Trophoblast cell (in vitro differentiated cells and primary cell): ENCODE measurements at places on chromosomes 1 and 21.

GRCh38 chr1:50454911-50455310 is 31.7 kb upstream of the DMRTA2 start:
- DNase-seq = no peak
- H3K4me1 ChIP-seq = no peaks in the 10 kb centered on the region
- H3K36me3 ChIP-seq = no peaks in the 10 kb centered on the region
- H3K27ac ChIP-seq = no peak overlapping the region
- no peak overlapping the region for H3K4me3 ChIP-seq
- H3K27me3 ChIP-seq = no peaks in the 10 kb centered on the region

- H3K36me3 ChIP-seq = no peaks in the 10 kb centered on the region
- H3K4me3 ChIP-seq = no peak overlapping the region
- no peaks in the 10 kb centered on the region for H3K27me3 ChIP-seq
- H3K4me1 ChIP-seq = no peaks in the 10 kb centered on the region
These were observed 9.4 kb upstream of the OR2M2 start for GRCh38 chr1:248165186-248165585.

DNA sequence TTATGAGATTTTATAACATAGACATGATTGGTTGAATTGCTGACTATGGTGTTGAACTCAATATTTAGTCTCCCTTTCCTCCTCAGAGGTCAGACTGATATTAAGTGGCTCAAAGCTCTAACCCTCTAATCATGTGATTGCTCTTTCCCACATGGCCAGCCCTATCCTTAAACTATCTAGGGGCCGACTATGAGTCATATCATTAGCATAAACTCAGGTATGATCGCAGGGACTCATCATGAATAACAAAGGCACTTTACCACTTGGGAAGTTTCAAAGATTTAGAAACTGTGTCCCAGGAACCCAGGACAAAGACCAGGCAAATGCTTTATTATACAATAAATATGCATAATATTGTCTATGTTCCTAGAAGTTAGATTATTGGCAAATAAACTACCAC is 894.6 kb upstream of the NEGR1 start:
- H3K27me3 ChIP-seq = no peaks in the 10 kb centered on the region
- no peaks in the 10 kb centered on the region for H3K36me3 ChIP-seq
- DNase-seq = no peak
- no peak overlapping the region for H3K27ac ChIP-seq

DNA sequence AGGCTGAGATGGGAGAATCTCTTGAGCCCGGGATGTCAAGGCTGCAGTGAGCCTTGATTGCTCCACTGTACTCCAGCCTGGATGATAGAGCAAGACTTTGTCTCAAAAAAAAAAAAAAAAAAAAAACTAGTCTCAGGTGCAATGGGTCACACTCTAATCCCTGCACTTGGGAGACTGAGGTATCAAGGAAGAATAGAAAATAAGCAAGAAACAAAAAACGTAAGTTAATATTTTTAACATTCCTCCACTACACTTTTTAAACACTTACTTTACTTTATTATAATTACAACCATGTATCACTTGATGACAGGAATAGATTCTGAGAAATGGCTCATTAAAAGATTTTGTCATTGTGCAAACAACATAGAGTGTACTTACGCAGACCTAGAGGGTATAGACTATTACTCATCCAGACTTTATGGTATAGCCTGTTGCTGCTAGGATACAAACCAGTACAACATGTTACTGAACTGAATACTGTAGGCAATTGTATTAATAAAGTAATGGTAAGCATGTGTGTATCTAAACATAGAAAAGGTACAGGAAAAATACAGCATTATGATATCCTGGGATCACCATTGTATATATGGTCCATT is 1244.1 kb upstream of the ADGRL4 start:
- H3K36me3 ChIP-seq = no peaks in the 10 kb centered on the region
- no peak for DNase-seq
- H3K4me3 ChIP-seq = no peak overlapping the region
- H3K27me3 ChIP-seq = no peaks in the 10 kb centered on the region
- H3K27ac ChIP-seq = no peak overlapping the region

DNA sequence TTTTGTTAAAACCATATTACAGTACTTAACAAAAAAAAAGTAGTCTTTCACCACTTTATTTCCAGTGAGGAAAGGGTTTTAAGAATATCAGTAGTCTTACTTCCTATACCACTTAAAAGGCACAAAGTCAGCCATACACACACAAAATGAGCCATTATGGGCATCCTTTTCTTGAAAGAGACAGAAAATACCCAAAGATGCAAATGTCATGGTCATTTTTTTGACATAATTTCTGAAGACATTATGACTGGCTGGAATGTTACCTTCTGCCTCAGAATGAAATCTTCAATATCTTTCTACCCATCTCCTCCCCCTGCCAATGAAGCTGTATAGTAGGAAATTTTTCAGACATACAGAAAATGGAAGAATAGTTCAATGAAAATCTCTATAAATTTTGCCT is 237.7 kb downstream of the SLC45A1 start:
- H3K27me3 ChIP-seq = no peaks in the 10 kb centered on the region
- no peak for DNase-seq

DNA sequence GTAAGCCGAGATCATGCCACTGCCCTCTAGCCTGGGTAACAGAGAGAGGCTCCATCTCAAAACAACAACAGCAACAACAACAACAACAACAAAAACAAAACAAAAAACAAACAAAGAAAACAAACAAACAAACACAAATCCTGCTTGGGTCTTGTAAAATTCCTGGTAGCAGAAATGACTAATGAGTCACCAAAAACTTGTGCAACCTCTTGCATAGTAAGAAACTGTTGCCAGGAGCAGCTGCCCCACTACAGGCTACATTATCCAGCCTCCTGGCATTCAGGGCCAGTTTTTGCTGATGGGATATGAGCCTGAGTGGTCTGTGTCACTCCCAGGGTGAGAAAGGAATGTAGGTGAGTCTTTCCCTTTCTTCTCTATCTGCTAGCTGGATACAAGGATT is 245.4 kb downstream of the TNR start:
- no peaks in the 10 kb centered on the region for H3K27me3 ChIP-seq
- H3K36me3 ChIP-seq = no peaks in the 10 kb centered on the region
- no peak overlapping the region for H3K27ac ChIP-seq

DNA sequence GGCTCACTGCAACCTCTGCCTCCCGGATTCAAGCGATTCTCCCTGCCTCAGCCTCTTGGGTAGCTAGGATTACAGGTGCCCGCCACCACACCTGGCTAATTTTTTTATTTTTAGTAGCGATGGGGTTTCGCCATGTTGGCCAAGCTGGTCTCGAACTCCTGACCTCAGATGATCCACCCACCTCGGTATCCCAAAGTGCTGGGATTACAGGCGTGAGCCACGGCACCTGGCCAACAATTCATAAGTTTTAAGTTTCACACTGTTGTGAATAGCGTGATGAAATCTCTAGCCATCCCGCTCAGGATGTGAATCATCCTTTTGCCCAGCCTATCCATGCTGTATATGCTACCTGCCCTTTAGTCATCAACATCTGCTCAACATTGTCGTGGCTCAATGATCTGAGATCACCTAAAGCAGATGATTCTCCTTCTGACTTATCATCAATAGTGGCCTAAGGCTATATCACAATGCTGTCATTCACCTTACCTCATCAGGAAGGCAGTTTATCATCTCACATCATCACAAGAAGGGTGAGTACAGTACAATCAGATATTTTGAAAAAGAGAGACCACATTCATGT is 2.6 kb downstream of the PFDN2 start:
- H3K27ac ChIP-seq = no peak overlapping the region
- H3K27me3 ChIP-seq = no peaks in the 10 kb centered on the region
- peaks cover 3% of the 10 kb centered on the region for H3K36me3 ChIP-seq
- peak; percentile 84 for DNase-seq

DNA sequence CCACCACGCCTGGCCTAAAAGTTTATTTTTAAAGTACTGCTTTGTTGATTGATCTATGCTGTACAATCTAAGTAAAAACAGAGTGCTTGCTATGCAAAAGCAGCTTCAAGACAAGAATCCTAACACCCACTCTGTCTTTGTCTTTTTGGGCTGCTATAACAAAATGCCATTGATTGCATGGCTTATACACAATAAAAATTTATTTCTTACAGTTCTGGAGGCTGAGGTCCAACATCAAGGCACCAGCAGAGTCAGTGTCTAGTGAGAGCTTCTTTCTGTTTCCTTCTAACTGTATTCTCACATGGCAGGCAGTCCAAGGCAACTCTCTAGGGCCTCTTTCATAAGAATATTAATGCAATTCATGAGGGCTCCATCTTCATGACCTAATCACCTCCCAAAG is 63.6 kb upstream of the GJA5 start:
- H3K4me1 ChIP-seq = no peaks in the 10 kb centered on the region
- H3K36me3 ChIP-seq = no peaks in the 10 kb centered on the region
- H3K27me3 ChIP-seq = no peaks in the 10 kb centered on the region
- no peak overlapping the region for H3K4me3 ChIP-seq
- no peak for DNase-seq
- H3K27ac ChIP-seq = no peak overlapping the region

DNA sequence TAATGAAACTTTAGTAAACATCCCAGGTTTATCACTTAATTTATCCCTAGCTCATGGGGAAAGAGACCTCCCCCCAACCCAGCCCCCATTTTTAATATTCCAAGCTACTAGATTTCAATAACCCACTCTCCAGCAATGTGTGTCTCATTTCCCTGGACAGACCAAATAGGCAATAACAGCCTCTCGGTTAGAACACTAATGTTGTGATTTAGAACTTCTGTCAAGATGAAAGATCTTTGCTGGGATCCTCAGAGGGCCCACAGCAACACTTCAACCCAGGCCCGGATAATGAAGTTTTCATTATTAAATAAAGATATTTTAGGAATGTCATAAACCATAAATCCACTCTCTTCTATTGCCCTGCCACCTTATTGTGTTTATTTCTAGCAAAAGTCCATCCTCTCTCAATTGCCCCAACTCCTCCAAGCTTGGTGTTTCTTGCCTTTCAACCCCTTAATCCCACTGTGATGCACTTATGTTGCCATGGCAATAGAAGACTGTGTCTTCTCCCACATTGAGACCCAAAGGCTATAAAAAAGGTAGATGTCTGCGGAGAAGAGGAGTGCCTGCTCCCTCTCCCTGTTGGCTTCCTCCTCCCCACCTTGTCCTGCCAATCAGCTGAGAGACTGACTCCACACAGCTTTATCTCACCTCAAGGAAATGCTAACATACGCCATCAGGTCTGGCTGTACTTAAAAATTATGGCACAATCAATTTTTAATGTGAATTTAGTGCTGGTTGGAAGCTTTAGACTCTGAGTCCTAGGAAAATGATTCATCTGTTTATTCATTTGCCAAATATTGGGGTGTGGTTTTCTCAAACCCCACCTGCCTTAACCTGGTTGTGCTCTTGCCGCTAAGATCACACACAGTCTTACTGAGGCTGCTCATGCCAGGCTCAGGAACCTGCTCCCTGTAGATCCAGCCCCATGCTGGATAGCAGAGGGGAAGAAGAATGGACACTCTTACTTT is 258.3 kb upstream of the CAMK1G start:
- H3K4me1 ChIP-seq = peaks cover 2% of the 10 kb centered on the region
- H3K36me3 ChIP-seq = no peaks in the 10 kb centered on the region
- H3K27ac ChIP-seq = no peak overlapping the region

- H3K4me3 ChIP-seq = peak within 1 kb of the TSS; percentile 90
- peak; percentile 91 for DNase-seq
- H3K4me1 ChIP-seq = peaks cover 4% of the 10 kb centered on the region
- peak within 1 kb of the TSS; percentile 57 for H3K27ac ChIP-seq
- no peaks in the 10 kb centered on the region for H3K27me3 ChIP-seq
These were observed at the start of gene DENND4B for GRCh38 chr1:153946622-153947241. Gene DENND4B, minus strand, starts transcription at chr1:153946718. Its CDS starts 2,344 bp downstream, at chr1:153944374.

GRCh38 chr1:20658166-20658915 is 2.8 kb downstream of the DDOST start:
- H3K27ac ChIP-seq = no peak overlapping the region
- no peak overlapping the region for H3K4me3 ChIP-seq
- DNase-seq = no peak

DNA sequence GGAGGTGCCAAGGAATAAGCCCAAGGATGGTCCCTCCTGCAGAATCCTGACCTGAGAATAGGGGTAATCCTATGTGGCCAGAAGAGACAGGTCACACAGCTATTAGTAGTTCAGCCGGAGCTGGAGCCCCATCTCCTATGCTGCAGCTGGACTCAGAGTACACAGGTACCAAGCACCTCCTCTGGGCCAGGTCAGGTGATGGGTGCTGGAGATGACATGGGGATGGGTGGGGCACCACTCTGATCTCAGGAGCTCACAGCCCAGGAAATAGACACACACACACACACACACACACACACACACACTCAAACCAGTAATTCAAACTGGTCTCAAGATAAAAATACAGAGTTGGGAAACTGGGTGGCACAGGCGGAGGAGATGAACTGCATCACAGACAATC is 54.2 kb upstream of the SSBP3 start:
- H3K27ac ChIP-seq = no peak overlapping the region
- peaks cover 19% of the 10 kb centered on the region for H3K4me1 ChIP-seq
- H3K27me3 ChIP-seq = no peaks in the 10 kb centered on the region
- no peak for DNase-seq

- H3K36me3 ChIP-seq = no peaks in the 10 kb centered on the region
- no peak overlapping the region for H3K4me3 ChIP-seq
- no peaks in the 10 kb centered on the region for H3K4me1 ChIP-seq
- no peak overlapping the region for H3K27ac ChIP-seq
- no peak for DNase-seq
These were observed 4.7 kb downstream of the IL23R start for GRCh38 chr1:67170751-67171573.

DNA sequence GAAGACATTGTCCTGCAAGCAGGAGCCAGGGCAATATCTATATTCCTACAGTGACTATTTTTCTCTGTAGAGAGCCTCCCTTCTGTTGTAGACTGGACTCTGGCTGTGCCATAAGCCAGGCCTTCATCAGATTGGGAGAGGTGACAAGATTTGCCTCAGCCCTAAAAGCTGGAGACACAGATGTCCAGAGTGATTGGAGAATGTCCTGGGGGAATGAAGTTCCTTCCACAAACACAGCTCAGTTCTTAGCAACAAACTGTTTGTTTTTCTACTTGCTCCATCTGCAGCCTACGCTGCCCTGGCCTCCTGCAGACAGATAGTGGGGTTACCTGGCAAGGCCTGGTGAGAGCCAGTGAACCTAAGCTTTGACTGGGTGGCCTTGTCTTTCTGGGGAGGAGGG is 29.9 kb upstream of the SNX27 start:
- no peak for DNase-seq
- no peak overlapping the region for H3K4me3 ChIP-seq
- H3K27ac ChIP-seq = peak overlapping the region; percentile 51
- peaks cover 22% of the 10 kb centered on the region for H3K36me3 ChIP-seq

GRCh38 chr1:204879351-204879750 is 8.7 kb downstream of the NFASC start:
- peaks cover 11% of the 10 kb centered on the region for H3K4me1 ChIP-seq
- DNase-seq = no peak
- no peak overlapping the region for H3K27ac ChIP-seq
- no peak overlapping the region for H3K4me3 ChIP-seq
- no peaks in the 10 kb centered on the region for H3K27me3 ChIP-seq
